Fibroblast of gingiva (primary cell): ENCODE measurements at places on chromosomes 1 and 21.
A peak's percentile ranks its signal among the peaks of the same experiment; 100 is the strongest.

- peak; percentile 64 for DNase-seq
Measured at GRCh38 chr1:82446236-82446635, 645.5 kb downstream of the ADGRL2 start.

GRCh38 chr1:20353836-20354235, 63.2 kb downstream of the VWA5B1 start:
- DNase-seq = no peak

GRCh38 chr1:210292231-210292871, 36.4 kb upstream of the HHAT start:
- peak; percentile 29 for DNase-seq

DNA sequence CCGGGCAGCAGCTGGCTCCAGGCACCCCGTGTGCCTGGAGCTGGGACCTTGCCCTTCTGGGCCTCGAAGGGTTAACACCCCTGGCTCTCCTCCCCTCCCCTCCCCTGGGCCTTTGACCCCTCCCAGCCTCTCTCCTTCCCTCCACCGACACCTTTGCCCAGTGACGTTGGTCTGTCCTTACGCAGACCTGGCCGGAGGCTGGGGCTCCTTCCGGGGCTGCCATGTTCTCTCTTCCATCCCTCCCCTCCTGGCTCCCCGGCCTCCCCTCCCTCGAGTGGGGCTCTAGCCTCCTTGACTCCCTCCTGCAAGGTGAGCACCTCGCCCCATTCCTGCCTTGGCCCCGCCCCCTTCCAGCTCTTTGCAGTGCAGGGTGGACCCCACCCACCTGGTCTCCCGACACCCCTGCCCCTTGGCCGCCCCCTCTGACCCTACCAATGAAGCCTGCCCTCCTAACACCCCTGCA, at the start of gene TMEM82:
TSS of gene TMEM82 (plus strand) at position 161 of the 463 bp plus-strand sequence. CDS start at position 222, 61 bp downstream.
- DNase-seq = no peak

GRCh38 chr21:20968391-20968790, 29.8 kb upstream of the NCAM2 start:
- peak; percentile 11 for DNase-seq

DNA sequence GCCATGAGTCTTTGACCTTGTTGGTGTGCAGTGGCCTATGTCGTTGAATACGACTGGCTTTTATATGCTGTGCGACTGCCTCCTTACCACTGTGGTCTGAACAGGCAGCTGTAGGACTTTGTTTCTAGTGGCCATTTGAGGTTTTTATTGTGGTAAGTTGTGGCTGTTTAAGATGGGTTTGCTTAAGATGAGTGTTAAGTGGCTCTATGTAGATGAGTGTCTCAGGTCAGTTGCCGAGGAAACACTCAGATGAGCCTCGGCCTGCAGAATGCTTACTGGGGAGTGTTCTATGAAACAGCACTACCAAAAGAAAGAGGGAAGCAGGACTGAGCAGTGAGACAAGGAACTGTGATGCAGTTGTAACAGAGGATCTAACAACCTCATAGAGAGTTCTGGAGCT, 14.9 kb upstream of the CD1C start:
- no peak for DNase-seq

- no peak for DNase-seq
Measured at GRCh38 chr21:15421441-15421881, 308.3 kb upstream of the USP25 start.

- DNase-seq = peak; percentile 72
Measured at GRCh38 chr21:45618287-45618686, 25.2 kb upstream of the PCBP3 start.

- no peak for DNase-seq
Measured at GRCh38 chr1:208333676-208334075, 89.5 kb upstream of the PLXNA2 start.

DNA sequence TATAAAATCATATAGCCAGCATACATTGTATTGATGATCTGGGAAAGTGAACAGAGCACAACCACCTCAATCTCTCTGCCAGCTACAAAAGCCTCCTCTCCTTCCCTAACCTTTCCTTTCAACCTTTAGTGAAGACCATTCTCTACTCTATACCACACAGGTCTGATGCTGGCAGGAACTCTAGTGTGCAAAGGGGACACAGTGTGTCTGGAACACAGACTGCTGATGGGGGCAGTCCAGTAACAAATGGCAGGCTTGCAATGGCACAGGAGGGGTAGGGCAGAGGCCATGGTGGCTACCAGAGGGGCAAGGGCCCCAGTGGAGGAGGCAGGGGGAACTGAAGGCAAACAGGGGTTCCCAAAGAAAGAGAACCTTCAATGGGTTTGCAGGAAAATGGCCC, 37.0 kb downstream of the CEP170 start:
- no peak for DNase-seq

GRCh38 chr1:234608025-234608910, 1.7 kb downstream of the IRF2BP2 start:
- DNase-seq = peak; percentile 86

DNA sequence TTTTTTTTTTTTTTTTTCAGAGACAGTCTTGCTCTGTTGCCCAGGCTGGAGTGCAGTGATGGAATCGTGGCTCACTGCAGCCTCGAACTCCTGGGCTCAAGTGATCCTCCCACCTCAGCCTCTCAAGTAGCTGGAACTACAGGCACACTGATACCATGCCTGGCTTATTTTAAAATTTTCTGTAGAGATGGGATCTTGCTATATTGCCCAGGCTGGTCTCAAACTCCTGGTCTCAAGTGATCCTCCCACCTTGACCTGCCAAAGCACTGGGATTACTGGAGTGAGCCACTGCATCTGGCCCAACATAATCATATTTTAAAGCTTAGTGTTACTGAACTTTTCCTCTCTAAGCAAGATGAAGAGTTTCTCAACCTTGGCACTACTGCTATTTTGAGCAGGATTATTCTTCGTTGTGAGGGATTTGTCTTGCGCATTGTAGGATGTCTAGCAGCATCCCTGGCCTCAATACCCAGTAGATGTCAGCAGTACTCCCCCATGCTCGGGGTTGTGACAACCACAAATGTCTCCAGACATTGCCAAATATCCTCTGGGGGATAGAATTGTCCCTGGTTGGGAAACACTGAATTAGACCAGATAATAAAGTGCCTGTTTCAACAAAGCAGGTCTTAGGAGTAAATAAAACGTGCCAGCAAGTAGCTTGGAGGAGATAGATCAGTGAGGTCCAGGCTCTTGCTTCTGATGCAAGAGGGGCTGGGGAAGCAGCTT, 15.1 kb upstream of the THRAP3 start:
- DNase-seq = peak; percentile 79

- DNase-seq = peak; percentile 74
Measured at GRCh38 chr21:14889080-14889810, 175.6 kb downstream of the NRIP1 start.

GRCh38 chr1:235397733-235398132, 30.5 kb downstream of the TBCE start:
- peak; percentile 88 for DNase-seq

- DNase-seq = peak; percentile 88
Measured at GRCh38 chr1:246947255-246947654, 15.5 kb upstream of the AHCTF1 start.

DNA sequence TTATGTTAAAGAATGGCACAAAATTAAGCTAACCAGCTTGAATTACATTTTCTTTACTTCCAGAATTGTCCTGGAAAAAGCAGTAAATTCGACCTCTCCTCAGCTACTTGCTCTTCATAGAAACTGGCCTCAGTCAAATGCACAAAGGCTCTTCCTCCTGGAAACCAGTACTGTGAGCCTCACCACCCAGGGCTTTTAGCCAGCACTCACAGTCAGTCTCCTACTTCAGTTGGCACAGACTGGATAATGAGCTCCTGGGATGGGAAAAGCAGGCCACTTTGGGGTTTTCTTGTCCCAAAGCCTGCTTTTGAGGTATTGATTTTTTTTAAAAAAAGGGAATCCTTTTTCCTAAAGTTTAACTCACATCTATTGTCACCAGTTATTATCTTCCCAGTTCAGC, 40.4 kb downstream of the SCYL3 start:
- no peak for DNase-seq

- DNase-seq = no peak
Measured at GRCh38 chr1:46552357-46553237, 1.1 kb upstream of the KNCN start.

DNA sequence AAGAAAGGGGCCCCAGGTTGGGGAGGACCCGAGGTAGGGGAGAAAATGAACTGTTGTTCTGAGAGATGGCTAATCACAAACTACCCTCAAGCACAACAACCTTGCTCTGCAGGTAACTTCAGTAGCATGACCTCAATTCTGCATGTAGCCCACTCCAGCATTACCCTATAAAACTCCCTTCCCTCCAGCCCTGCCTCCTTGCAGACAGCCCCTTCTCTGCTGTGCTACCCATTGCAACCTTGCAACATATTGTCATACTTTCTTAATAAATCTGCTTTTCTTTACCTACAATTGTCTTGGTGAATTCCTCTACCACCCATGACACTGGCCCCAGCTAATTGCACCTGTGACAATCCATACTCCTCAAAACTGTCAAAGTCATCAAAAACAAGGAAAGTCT, 428.9 kb downstream of the MATN1 start:
- DNase-seq = no peak

GRCh38 chr1:240649733-240650721, 38.1 kb upstream of the GREM2 start:
- DNase-seq = peak; percentile 14

DNA sequence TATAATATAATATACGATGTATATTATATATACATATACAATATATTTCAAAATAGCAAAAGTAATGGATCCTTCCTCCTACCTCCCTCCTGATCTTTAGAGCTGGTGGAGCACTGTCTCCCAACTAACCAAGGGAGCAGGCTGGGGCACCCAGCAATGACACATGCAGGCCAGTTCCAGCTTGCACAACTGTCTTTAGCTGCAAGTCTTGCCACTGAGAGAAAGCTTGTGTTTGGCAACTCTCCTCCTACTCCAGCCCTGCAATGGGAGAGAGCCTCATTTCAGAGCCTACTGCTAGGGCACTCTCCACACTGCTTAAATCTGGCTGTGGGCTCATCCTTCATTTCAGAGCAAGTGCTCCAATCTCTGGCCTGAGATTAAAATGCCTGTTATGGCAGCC, 469.8 kb upstream of the OLFM3 start:
- DNase-seq = no peak

- DNase-seq = no peak
Measured at GRCh38 chr1:190837888-190838287, 360.2 kb upstream of the BRINP3 start.

DNA sequence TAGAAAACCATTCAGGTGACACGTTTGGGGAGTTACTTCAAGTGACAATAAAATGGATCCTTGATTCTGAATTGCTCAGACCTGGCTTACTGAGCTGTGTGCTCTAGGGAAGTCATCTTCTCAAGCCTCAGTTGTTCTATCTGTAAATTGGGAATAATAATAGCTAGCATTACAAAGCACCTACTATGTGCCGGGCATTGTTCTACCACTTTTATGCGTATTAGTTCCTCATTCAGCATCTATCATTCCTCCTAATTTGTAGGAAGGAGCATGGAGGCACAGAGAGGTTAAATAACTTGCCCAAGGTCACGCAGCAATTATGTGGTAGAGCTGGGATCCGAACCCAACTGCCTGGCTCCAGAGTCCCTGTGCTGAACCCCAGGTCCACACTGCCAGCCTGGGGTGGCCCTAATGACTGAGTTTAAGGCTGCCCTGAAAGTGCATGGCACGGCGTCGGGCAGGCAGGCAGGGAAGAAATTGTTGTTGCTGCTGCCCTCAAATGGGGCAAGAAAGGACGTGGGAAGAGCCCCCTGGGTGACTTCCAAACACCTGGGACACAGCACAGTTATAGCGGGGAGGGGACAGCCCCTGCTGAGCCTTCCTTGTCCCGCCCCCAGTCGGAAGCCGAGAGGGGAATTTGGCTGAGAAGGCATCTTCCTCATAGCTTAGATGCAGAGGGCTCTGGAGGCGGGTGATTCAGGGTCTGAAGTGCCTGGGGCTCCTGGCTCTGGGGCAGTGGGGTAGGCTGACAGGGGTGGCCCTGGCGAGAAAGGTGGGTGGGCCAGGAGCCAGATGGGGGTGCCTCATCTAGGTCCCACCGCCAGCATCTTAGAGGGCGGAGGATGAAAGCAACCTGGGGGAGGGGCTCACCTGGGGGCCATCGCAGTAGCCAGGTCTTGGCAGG, 86.5 kb upstream of the IFFO2 start:
- DNase-seq = no peak

GRCh38 chr1:38932571-38932970, 9.1 kb downstream of the RHBDL2 start:
- no peak for DNase-seq

DNA sequence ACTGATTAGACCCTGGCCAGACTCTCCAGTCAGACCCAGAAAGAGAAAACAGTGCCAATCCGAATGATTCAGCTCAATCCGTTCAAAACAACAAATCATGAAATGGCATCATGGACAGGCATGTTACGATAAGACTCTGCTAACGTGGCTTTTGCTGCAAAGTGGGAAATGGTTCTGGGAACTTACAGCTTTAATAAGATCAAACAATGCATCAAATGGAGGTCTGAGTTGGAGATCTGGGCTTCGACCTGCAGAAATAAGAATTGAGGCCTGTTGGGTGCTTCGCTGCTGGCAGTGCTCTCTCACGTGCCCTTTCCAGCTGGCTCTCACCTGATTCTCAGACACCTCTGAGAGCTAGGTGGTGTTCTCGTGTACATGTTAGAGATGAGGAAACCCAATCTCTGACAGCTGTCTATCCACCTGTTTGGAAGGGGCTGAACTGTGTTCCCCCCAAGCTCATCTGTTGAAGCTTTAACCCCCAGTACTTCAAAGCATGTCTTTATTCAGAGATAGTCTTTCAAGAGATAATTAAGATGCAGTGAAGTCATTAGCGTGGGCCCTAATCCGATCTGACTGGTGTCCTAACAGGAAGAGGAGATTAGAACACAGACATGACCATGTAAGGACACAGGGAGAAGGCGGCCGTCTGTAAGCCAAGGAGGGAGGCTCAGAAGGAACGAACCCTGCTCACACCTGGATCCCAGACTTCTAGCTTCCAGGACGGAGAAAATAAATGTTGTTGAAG, 45.5 kb upstream of the ETS2 start:
- no peak for DNase-seq

DNA sequence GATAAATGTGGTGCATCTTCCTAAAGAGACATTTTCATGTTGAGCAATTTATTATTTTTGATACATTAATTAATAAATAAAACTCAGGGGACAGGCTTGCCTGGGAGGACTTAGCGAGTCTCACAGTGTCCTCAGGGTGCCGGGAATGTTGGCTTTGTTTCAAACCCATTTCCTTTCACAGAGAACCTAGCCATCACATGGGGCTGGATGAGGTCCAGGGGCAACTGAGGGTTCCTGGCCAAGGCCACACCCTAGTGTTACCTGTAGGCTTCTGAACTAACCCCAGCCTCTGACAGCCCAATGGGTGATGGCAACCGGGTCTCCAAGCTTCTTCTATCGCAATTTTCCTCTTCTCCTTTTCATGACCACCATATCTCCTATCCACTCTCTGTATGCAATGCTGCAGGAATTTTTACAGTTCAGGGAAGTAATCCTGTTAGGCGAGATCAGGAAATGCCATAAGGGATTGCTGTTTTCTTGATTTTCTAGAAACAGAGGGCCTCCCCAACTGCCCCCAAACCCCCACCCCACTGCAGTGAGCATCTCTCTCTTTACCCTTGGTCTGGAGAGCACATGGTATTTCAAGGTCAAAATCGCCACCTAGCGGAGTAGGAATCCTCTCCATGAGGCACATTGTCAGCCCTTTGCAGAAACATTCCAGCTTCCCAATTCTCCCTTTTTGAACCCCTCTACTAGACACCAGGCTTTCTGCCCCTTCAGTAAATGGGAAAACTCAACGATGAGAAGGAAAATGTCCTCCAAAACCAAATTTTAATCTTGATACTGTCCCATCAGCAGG, 22.1 kb upstream of the SMYD3 start:
- DNase-seq = no peak
